ENCODE measurements at places on chromosomes 6 and 20. TPM values are rescaled to one million over a fixed set of nuclear protein-coding genes. Genes with fewer than 3 reads are reported as not detected.

GRCh38 chr20:21394551-21394950 lies 2.8 kb downstream of the NKX2-4 start:
- H3K36me3 ChIP-seq, result peaks cover 13% of the 10 kb centered on the region
- no peaks in the 10 kb centered on the region for H3K4me1 ChIP-seq
- no peak for DNase-seq
- no peak overlapping the region for H3K27ac ChIP-seq

Gene PAX1
- not detected for total RNA-seq

Gene OPRM1
- not detected for total RNA-seq

GRCh38 chr20:59431014-59431413 lies 130.6 kb downstream of the EDN3 start:
- H3K27ac ChIP-seq, result no peak overlapping the region
- DNase-seq, result no peak
- H3K27me3 ChIP-seq, result peaks cover 8% of the 10 kb centered on the region
- no peaks in the 10 kb centered on the region for H3K36me3 ChIP-seq
- H3K4me1 ChIP-seq, result no peaks in the 10 kb centered on the region

Gene SNRNP48
- total RNA-seq, result 13.8 TPM

Gene LY6G6F
- not detected for total RNA-seq

Gene ARG1
- total RNA-seq, result not detected

Gene EPM2A
- 50.9 TPM for total RNA-seq

GRCh38 chr6:215335-216034 lies 76.8 kb upstream of the DUSP22 start:
- no peak overlapping the region for H3K27ac ChIP-seq
- H3K4me3 ChIP-seq, result no peak overlapping the region
- H3K36me3 ChIP-seq, result no peaks in the 10 kb centered on the region
- DNase-seq, result no peak
- H3K27me3 ChIP-seq, result peaks cover 11% of the 10 kb centered on the region

Gene FABP7
- total RNA-seq, result not detected

GRCh38 chr6:148935705-148936435 lies 189.0 kb downstream of the UST start:
- H3K36me3 ChIP-seq, result no peaks in the 10 kb centered on the region
- DNase-seq, result no peak
- no peaks in the 10 kb centered on the region for H3K4me1 ChIP-seq
- no peaks in the 10 kb centered on the region for H3K27me3 ChIP-seq

Measured in heart right ventricle (tissue), 16 donors.